GM19239 (cell line): ENCODE measurements at places on chromosomes 1 and 21.

GRCh38 chr1:5667513-5668325 is 324.5 kb downstream of the NPHP4 start:
- no peak for DNase-seq

GRCh38 chr1:82260666-82261065 is 459.9 kb downstream of the ADGRL2 start:
- no peak for DNase-seq

DNA sequence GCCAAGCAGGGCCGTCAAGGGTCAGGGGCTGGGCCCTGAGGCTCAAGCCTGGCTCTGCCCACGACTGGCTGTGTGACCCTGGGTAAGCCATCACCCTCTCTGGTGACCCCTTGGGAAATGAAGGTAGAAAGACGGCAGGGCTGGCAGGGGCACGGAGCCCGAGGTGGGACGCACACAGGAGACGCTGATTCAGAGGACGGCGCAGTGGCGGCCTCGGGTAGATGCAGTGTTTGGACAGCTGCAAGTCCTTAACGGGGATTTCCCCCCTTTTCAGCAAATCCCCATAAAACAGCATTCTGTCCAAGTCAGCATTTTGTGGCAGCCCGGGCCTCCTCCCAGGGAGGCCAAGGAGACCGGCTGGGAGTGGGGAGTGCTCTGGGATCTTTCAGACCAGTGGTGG is 16.7 kb downstream of the COL8A2 start:
- DNase-seq, result no peak

- DNase-seq, result no peak
Measured at GRCh38 chr1:193417403-193417802, 231.0 kb upstream of the B3GALT2 start.

- peak; percentile 28 for DNase-seq
Measured at GRCh38 chr1:84862810-84863251, 30.2 kb downstream of the LPAR3 start.

DNA sequence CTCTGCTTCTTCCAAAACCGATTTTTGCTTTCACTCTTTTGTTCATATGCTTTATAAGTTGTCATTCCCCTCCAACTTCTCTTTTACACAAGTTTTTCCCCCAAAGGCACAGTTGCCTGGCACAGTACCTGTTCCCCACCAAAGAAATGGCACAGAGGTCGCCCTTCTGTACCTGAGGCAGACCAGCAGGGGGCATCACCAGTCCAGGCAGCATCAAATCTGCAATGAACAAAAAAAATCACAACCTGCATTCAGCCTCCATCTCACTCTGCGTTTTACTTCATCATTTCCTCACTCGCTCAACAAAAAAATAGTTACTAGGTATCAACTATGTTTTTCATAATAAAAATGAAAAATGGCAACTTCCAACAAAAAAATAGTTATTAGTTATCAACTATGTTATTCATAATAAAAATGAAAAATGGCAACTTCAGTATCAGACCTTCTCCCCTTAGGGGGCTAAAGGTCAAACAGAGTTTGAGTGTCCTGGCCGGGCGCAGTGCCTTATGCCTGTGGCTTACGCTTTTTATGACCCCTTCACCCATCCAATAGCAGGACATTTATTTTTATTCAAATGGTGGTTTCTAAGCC is 4.1 kb downstream of the EIF2D start:
- no peak for DNase-seq

GRCh38 chr1:59141267-59141863 is 155.5 kb upstream of the FGGY start:
- DNase-seq, result no peak

DNA sequence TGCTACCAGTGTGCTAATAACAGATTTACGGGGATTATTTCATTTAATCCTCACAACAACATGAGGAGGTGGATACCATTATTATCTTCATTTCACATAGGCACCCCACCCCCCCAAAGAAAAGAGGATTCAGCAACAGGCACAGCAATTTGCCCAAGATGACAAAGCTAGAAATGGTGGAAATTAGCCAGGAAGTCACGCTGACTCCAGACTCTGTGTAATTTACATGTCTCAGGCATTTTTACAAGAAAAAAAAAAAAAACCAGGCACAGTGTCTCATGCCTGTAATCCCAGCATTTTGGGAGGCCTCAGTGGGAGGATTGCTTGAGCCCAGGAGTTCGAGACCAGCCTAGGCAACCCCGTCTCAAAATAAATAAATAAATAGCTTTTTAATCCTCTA is 37.5 kb upstream of the PRDM2 start:
- no peak for DNase-seq

DNA sequence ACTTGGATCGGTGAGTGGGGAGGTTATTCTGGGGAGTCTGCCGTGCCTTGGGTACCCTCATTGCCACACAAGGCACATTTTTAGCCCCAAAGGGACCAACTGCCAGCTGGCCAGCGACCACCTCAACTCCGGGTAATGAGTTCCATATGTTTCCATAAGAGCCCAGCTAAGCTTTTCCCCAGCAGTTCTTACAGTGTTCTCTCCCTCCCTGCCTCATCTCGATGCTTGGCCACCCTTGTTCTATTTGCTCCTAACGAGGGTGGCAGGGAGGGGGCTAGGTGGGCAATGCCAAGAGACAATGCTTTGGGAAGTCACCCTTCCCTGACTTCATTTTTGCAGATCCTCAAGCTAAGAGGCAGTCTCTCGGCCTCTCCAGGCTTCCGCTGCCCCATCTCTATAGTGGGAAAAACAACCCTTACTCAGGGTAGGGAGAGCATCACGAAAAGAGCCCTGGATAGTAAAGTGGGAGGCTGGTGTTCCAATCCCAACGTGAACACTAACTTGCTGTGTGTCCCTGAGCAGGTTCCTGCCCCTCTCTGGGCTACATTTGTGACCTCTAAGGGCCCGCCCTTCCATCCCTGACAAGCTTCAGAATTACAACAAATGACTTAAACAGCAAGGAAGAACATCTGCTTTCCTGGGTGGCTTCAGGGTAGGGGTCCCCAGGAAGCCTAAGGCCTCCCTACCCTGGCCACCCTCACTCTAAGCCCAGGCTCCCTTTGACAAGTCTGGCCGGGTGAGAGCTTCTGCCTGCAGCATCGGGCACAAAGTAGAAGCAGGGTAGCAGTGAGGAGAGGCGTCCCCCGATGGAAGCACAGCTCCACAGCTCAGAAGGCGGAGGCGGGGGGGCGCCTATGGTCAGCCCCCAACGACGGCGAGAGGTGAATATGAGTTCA is 5.8 kb downstream of the ID3 start:
- DNase-seq, result no peak

GRCh38 chr1:6512245-6512907 is 20.9 kb upstream of the PLEKHG5 start:
- no peak for DNase-seq

- no peak for DNase-seq
Measured at GRCh38 chr21:46060596-46061061, 37.3 kb upstream of the COL6A2 start.

DNA sequence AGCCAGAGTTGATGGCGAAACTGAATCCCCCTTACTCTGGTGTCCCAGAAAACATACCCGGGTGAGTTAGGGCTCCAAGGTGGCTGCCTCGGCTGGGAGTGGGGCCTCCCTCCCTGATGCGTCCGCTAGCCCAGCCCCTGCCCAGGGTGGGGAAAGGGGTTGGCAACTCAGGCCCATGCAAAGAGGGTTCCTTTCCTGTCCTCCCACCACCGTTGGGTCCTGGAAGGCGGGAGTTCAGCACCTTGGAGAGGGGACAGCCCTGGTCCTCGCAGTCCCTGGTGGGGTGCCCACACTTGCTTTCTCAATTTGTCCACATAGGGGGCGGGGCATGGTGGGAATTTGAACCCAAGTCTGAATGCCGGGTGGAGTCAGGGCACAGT is 6.1 kb downstream of the SRM start:
- no peak for DNase-seq

DNA sequence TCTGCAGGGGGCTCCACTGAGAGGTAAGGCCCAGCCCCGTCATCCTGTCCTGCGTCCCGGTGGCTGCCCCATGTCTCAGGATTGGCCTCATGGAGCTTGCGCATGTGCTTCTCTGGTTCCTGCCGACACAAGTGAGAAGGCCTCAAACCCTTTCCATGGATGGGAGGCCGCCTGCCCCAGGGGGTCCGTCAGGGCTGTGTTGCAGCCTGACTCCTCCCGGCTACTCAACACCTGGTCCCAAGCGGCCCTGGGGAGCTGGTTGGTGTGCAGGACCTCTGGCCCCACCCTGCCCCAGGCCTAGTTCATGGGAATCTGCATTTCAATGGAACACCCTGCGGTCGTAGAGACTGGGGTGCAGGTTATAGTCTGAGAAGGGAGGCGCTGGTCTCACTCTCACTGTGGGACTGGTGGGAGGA is 21.1 kb upstream of the PDE9A start:
- DNase-seq, result no peak

- no peak for DNase-seq
Measured at GRCh38 chr1:35929730-35930592, 944 bp upstream of the AGO3 start.

DNA sequence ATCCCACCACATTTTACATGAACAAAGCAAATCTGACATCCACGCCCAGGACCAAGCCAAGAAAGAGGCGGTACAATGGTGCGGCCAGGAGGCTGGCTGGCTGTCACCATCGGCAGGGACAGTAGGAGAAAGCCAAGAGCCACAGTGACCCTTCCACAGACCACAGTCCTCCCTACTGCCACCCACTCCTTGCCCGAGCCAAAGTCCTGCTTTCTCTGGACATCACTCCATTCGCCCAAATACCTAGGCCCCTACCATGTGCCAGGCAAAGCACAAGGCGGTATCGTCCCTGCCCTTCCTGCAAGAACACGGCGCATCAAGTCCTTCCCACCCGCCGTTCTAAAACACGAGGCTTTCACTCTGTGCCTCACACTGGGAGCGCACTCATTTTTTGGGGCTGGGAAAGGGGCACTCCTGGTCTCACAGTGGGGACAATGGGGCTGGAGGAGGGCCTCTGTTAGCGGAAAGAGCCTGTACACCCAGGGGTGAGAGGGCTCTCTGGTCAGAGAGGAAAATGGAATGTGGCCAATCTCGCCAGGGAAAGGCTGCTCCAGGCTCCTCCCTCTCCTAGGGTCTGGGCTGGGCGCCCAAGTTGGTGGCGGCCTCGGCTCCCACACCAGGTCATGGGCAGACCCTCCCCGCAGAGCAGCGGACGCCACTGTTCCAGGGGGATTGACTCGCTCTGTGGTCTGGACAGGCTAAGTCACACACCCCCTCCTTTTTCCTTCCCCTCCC is 26.5 kb downstream of the SSBP3 start:
- no peak for DNase-seq

GRCh38 chr1:114090738-114091505 is 62.7 kb downstream of the SYT6 start:
- no peak for DNase-seq

DNA sequence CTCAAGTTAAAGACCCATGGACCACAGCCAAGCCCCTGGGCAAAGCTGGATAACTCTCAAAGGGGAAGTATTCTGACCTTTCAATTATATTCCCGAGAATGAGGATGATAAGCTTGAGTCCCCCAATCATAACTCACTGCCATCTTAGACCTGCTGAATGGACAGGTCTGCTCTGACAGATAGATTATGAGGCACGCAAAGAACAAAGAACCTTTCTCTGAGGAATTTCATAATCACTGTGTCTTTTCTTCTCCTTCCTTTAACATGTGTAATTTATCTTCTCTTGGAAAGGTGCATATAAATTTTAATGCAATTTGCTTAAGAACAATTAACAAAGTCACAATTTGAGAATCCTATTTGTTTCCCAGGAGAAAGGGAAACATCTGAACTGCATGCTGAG is 22.0 kb downstream of the PIGM start:
- DNase-seq, result no peak

GRCh38 chr1:3369446-3370076 is 84.9 kb upstream of the ARHGEF16 start:
- DNase-seq, result no peak

- peak; percentile 79 for DNase-seq
Measured at GRCh38 chr1:9110669-9111356, 18.1 kb downstream of the GPR157 start.

GRCh38 chr1:57129865-57130264 is 164.1 kb upstream of the C8B start:
- no peak for DNase-seq

DNA sequence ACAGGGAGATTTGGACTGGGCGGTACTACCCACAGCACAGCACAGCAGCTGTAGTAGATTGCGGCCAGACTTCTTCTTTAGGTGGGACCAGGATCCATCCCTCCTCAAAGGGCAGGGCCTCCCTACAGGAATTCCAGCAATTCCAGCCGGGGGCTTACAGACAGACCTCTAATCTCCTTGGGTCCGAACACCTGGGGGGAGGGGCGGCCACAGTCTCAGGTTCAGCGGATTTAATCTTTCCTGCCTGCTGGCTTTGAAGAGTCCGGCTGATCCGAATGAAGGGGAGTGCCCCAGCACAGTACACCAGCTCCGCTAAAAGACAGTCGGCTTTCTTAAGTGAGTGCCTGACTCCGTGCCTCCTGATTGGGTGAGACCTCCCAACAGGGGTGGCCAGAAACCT is 1708.5 kb downstream of the BRINP3 start:
- no peak for DNase-seq

DNA sequence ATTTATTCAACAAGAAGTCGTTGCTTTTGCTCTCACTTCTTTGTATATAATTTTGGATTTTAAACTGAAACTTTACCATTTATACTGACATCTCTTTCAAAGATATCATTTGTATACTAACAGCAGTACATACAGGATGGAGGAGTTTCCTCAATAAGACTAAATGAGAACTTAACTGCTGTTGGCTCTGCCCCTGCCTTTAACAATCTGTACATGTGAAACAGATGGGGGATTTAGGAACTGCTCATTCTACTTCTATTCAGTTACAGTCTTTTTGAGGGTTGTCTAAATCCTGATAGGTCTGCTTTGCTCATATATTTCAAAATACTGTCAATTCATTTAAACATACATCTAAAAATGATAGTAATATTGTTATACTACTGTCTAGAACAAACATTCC is 663.2 kb downstream of the ADGRL2 start:
- no peak for DNase-seq

DNA sequence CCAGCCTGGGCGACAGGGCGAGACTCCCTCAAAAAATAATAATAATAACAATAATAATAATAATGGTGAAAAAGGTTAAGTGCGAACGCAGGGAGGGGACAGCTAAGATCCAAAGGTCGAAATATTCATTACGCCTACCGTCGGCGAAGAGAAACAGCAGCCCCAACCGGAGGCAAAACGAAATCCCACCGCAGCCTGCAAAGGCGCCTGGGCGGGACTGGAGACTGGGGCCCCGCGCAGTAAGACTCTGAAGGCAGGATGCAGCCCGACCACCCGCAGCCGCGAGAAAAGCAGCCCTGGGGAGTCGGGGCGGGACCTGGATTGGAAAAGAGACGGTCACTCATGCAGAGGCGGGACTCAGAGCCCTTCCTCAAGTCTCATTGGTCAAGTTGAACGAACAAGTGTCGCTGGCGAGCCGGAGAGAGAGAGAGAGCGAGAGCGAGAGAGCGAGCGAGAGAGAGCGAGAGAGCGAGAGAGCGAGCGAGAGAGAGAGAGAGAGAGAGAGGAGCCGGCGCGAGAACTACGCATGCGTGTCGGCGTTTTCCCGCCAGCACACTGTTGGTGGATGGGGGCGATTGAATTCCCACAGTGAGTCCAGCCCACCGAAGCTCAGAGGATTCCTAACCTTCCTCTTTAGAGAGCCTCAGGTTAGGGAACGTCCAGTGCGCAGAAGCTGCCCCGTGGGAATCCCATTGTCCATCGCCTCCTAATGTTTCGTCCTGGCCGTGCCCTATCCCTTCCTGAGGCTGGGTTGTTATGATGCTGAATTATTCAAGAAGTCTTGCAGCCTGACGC is 10.7 kb downstream of the ENTREP3 start:
- peak; percentile 88 for DNase-seq

GRCh38 chr1:240765732-240766363 is 153.9 kb upstream of the GREM2 start:
- no peak for DNase-seq
